ENCODE measurements at places on chromosomes 7 and 10.
A peak's percentile ranks its signal among the peaks of the same experiment; 100 is the strongest.

GRCh38 chr7:81776161-81776560 lies 6.3 kb upstream of the HGF start:
- no peak for DNase-seq

DNA sequence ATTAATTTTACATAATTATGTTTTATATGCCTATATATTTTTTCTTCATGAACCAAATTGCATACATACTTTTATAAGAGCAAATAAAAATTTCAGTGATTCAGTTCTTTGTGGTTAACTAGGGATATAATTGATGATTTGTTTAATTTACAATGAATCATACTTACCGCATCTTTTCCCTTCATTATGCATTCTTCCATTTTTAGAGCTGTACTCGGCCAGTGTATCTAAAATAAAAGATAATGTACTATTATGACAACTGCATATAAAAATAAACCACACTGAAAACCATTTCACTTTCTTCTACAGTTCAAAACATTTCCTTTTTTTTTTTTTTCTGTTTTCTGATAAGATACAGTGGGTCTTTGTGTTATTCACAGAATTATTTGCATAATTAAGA lies 179.9 kb downstream of the SEMA3E start:
- DNase-seq, result no peak

GRCh38 chr10:18144928-18145327 lies 4.7 kb downstream of the CACNB2 start:
- DNase-seq, result no peak

GRCh38 chr10:60753817-60754216 lies 24.5 kb upstream of the CDK1 start:
- no peak for DNase-seq

DNA sequence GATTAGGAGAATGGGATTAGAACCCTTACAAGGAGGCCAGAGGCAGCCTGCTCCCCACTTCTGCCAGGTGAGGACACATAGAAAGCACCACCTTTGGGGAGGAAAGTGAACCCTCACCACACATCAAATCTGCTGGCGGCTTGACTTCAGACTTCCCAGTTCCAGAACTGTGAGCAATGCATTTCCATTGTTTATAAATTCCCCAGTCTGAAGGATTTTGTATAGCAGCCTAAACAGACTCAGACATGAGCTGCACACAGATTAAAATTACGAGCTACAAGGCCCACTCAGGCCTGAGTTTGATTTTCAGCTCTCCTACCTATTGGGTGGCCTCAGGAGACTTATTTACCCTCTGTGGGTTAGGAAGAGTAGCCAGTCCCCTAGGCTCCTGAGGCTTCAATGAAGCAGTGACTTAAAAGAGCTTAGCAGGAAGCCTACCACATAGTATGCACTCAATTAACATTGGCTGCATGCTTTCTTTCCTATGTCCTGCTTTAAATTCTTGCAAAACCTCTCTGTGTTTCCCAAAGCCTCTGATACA lies 350.7 kb upstream of the ZMIZ1 start:
- no peak for DNase-seq

DNA sequence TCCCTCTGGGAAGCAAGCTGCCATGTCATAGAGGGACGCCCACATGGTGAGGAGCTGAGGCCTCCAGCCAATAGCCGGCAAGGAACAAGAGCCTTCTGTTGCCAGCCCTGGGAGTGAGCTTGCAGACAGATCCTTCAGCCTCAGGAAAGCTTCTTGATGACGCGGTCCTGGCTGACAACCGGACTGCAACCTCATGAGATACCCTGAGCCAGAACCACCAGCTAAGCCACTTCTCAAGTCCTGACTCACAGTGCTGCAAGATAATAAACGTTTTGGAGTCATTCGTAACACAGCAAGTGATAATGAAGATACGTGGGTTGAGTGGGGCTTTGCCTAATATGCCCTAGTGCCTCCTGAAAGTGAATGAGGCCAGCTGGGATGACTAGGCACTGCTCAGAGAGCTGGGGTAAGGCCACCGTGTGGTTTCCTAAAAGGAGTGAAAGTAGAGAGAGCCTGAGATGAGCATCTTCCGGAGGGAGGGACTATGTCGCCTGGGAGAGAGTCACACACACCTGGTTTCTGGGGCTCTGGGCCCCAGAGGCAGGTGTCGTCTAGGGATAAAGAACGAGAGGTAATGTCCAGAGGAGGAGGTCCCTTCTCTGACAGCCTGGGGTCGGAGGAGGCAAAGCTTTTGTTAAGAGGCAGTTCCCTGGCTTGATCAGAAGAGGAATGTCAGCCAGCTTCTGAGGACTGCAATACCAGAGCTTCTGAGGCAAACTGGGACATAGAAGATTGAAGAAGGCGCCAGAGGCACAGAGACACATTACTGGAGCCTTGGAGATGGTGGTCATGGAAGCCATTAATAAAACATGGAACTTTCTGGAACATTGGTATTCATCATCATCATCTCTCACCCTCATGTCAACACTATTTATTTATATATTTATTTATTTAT lies 53.6 kb downstream of the PYROXD2 start:
- no peak for DNase-seq

DNA sequence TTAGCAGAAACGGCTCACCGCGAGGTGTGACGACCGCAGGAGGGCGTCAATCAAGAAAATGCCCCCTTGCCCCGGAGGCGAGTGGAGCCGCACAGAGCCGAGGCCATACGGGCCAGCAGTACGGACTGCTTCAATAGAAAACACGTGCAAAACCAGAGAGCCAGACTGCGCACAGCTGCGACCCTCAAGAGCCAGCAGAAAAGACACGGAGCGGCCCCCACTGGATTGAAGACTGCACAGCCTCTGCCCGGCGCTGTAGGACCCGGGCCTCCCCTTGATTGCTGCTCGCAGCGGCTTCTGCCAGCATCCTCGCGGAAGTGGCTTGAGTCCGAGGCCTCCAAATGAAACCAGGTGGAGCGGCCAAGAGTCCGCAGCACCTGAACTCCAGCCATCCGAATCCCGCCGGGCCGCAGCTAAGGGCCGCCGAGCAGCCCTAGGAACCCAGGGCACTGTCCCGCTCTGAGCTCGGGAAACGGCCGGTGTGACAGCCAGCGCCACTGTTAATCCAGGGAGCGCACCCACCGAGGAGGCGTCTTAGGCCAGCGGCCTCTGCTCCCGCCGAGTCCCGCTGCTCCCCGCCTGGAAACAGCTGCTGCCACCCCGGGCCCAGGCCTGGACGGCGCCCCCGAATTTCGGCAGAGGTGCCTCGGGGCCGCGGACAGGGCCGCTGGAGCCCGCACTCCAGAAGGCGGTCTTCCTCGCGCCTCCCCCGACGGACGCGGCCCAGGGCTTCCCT lies 660 bp upstream of the HHEX start:
- DNase-seq, result no peak

GRCh38 chr10:14536241-14537213 lies 205.8 kb upstream of the FRMD4A start:
- peak; percentile 12 for DNase-seq

DNA sequence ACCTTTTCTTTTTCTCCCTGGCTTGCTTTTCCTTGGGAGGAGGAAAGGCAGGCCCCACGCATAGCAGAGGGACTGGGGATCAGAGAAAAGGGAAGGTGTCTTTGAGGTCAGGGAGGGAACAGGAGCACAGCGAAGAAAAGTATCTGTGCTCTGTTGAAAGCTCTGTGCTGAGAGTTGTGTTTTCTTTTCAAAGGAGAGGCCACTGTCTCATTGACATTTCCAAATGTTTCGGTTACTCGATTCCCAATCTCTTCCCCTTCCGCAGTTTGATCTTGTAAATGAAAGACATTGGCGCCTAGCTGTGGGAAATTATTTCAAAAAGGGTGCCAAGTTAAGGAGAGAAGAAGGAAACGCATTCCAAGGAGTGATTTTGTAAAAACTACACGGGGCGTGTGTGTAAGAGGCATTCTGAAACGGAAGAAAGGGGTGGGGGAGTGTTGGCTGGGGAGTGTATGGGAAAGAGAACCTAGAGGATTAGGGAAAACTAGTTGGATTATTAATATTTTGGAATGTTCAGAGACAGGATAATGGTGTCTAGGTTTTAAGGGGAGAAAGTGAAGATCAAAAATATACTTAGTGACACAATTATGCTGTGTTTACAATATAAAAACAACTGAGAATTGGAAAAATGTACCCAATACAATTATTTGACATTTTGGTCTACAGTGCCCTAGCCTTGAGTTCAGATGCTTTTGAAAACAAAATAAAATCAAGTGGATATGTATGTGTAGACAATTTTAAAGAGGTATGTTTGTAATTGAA lies 708 bp downstream of the KLHDC10 start:
- no peak for DNase-seq

GRCh38 chr10:31087011-31087410 lies 55.3 kb upstream of the ZNF438 start:
- DNase-seq, result no peak

DNA sequence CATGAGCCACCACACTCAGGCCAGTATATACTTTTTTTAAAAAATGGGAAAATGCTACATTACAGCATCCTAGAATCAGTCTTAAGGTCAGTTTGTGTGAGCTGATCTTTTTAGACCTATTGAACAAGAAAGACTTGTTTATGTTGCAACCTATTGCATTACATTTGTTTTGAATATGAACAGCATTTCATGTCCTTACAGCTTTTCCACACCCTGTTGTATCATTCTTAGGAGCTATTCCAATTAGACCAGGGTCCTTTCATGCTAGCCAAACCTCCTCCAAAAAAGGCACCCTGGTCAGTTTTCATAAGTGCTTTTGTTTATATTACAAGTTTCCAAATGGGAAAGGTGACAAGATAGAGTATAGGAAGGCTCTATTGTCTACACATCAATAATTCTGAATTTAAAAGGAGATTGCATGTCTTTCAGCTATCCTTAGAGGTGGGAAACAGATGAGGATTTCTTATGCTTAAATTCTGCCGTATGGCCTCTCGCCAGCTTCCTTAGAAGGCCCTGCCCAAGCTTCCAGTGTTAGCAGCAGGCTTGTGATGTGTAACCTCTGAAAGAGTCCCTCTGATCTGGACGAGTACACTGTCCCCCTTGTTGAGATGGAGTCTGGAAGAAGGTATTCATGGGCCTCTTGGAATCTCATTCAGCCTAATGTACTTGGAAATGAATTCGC lies 171.9 kb downstream of the OTUD1 start:
- no peak for DNase-seq

GRCh38 chr7:36272567-36273269 lies 116.9 kb upstream of the ANLN start:
- DNase-seq, result no peak

DNA sequence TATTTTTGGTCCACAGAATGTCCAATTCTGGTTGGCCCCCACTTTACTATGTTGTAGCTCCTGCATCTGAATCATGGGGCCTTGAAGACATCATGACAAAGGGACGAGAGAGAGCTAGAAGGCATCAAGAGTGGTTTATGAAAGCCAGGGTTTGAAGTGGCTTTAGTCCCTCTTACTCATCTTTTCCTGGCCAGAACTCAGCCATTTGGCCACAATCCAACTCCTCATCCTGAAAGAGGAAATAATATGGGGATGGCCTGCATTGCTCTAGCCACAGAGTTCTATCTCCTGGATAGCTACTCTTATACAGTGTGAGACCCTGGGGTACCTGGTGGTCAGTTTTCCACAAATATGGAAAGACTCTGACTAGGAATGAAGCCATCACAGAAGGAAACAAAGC lies 418.9 kb downstream of the XPNPEP1 start:
- no peak for DNase-seq

DNA sequence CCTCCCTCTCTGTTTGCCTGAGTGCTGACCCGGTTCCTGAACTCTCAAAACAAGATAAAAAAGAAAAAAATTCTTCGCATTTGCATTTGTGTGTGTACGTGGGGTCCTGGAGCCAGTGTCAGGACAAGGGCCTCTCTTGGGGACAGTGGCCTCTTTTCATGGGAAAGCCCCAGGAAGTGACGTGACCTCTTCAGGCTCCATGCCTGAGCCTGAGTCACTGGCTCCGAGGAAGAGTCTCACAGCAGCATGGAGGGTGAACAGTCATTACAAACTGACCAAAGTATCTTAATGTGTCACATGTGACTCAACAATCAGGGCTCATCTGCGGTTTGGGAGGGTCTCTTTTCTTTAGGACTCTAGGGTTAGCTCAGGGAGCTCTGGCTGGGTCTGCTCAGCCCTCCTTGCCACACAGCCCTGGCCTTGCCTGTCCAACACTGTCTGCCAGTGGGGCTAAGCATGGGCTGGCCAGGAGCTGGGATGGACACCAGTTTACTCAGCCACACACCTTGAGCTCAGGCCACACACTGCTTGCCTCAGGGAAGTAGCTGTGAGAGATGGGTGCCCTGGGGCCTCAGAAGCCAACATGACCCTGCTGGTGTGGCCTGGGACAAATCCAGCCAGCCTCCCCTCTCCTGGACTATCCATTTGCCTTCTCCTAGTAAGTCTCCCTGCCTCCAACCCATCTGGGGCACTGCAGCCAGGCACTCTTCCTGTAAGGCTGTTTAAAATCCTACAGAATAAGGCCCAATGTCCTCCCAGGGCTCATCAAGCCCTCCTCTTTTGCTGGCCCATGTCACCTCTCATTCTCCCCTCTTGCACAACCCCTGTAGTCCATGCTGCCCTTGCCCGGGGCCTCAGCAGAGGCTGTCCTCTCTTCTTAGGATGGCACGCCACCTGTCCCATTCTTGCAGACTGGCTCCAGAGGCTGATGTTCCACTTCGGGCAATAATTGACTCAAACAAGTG lies 10.5 kb downstream of the TMEM273 start:
- DNase-seq, result no peak

DNA sequence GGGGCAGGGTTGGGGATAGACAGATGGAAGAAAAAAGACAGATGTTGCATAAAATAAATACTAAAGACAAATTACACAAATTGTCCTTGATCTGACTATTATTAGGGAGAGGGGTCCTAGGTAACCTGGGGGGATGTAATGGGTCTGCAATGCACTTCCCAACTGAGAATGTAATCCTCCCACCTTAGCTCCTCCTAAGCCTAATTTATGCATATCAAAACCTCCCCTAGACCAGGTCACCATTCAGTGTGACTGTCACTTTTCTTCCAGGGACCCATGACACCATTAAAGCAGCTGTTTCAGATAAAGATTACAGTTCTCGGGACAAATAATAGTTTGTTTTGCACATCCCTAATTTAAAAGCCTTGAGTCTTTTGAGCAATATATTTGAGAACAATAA lies 133.9 kb upstream of the FEZF1 start:
- no peak for DNase-seq

DNA sequence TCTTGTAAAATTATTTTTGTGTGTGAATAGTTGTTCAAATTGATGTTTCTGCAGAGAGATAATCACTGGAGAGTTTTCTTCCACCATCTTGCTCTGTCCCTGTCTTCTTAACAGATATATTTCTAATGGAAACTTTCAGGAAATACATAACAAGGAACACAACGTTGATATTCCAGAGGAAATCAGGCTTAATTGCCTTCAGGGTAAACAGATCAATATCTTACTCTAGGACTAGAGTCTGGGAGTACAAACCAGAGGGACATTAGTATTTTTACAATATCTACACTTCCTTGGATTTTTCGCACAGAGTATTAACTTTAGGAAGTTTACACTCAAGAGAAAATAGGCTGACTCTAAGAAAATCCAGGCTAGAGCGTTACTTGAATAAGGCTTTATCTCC lies 159.1 kb downstream of the PFKFB3 start:
- no peak for DNase-seq

GRCh38 chr7:127589896-127590295 lies 1.7 kb downstream of the ARF5 start:
- DNase-seq, result no peak

GRCh38 chr7:37283716-37284115 lies 164.9 kb downstream of the ELMO1 start:
- peak; percentile 50 for DNase-seq
